Central memory CD4-positive, alpha-beta T cell (primary cell): ENCODE measurements at places on chromosomes 2 and 18.

DNA sequence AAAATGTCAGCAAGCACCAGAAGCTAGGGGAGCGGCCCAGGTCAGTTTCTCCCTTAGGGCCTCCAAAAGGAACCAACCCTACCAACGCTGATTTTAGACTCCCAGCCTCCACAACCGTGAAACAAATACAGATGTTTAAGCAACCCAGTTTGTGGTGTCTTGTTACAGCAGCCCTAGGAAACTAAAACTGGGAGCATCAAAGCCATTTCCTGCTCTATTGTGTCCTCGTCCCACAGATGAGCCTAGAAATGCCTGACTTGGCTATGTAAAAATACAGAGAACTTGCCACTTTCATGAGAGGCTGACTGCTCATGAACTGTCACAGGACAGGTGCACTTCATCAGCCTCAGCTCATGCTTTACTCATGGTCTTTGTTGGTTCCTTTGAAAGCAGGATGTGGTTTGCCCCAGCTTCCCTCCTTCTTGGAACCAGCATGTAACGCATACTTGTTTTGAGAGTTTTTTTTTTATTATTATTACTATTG is 97.6 kb upstream of the SLC39A10 start:
- DNase-seq: peak; percentile 90

GRCh38 chr2:61911510-61911909 is 6.0 kb downstream of the COMMD1 start:
- no peak for DNase-seq

DNA sequence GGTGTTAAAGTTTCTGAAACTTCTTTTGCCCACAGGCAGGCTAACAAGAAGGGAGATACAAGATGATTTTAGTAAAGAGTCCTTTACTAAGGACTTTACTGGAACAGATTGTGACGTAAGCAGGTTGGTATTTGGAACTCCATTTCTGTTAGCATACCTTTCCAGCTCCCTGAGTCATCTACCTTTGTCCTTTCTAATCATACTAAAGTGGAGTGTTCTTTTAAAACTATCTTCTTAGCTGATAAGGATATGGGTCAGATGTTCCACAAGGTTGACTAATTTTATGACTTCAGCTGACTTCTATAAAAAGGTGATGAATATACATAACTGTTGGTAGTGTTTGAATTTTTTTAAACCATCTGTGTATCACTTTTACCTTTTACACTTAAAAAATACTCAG is 21.1 kb downstream of the UGP2 start:
- DNase-seq: no peak

DNA sequence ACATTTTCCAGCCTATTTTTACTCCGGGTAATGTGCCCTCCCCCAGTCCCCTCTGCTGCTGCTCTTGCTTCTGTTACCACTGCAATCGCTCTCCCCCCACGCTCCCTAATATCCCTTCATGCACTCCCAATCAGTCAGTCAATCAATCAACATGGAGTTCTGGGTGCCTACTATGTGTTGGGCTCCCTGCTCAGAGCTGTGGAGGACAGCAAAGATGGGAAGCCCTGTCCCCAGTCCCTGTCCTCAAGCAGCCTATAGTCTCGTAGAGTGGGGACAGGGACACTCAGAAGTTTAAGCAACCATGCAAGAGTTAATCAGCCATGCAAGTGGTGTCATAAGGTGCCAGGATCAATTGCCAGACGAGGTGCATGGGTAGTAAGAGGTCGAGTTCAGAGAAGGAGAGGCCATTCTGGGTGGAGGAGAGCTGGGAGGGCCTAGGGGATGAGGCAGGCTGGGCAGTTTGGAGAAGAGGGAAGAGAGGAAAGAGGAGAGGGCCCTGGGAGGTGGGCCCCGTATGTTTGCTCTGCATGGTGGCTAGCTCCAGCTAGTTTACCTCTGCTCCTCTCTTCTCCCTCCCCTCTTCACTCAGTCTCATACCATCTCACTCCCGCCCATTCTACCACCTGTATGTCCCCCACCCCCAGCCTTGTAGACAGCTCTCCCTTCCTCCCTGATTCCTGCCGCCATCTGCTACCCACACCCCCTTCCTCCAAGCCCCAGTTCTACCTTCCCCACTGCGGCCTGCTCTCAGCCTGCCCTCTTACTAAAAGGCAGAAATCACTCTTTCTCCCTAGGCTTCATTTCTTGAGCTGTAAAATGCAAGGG is 3.9 kb downstream of the ASIC4 start:
- DNase-seq: no peak

GRCh38 chr2:218465987-218466633 is 47.2 kb downstream of the VIL1 start:
- peak; percentile 3 for DNase-seq

DNA sequence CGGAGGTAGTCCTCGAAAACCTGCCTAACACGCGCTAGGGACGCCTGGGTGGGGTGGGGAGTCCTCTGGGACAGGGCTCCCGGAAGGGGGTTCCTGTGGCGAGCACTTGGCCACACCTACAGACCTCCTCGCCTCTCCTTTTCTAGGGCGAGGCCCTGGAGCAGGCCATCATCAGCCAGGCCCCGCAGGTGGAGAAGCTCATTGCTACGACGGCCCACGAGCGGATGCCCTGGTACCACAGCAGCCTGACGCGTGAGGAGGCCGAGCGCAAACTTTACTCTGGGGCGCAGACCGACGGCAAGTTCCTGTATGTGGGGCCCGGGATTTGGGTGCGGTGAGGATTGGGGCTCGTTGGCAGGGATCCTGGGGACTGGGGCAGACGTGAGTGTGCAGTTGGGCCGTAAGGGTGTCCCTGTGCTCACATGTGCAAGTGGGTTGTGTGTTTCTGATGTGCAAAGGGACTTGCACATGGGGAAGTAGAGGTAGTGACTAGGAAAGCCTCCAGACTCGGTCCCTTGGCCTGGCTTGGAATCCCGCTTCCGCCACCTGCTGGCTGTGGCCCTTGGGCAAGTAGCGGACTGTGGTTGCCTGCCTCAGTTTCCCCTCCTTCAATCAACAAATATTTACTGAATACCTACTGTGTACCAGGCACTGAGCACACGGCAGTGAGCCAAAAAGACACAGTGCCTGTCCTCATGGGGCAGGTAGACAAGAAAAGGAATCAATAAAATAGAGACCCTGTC is 11.7 kb downstream of the ZAP70 start:
- no peak for DNase-seq

GRCh38 chr2:3638456-3638810 is 19.6 kb upstream of the ALLC start:
- no peak for DNase-seq

- DNase-seq: no peak
Measured at GRCh38 chr2:235864733-235865515, 303.3 kb downstream of the GBX2 start.

GRCh38 chr2:26562811-26563645 is 78.1 kb downstream of the CIB4 start:
- no peak for DNase-seq

GRCh38 chr2:58922245-58922644 is 681.1 kb upstream of the FANCL start:
- DNase-seq: no peak

DNA sequence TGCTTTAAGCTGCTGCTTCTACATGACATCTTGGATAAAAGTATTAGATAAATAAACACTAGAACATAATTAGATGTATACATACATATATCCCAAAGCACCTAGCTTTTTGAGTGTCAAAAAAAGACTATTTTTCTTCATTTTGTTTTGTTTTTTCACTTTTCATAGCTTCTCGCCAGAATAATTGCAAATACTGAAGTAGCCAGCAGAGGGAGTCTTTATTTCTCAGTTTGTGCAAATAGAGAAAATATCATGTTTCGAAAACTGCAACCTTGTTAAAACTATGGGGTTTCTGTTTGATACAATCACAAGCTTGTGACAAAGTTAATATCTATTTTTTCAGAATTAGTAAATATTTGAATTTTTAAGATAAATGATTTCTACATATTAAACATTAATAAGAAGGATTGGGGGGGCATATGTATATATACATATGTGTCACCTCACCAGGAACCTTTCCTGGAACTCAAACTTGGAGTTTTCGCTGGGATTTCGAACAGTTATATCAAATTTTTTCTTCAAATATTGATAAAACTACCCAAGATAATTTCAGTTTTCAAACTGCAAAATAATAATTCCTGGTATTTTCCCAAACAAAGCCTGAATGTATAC is 61.0 kb downstream of the GRB14 start:
- no peak for DNase-seq

DNA sequence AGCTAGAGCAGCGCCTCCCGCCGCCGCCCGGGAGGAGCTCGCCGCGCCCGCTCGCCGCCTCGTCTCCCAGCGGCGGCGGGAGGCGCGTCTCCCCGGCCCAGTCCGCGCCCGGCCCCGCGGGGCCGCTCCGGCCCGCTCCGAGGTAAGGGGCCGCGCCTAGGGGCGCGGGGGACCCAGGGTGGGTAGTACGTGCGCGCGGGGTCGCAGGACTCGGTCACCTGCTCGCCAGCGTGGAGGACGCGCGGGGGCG is 259 bp downstream of the NPAS2 start:
- no peak for DNase-seq

DNA sequence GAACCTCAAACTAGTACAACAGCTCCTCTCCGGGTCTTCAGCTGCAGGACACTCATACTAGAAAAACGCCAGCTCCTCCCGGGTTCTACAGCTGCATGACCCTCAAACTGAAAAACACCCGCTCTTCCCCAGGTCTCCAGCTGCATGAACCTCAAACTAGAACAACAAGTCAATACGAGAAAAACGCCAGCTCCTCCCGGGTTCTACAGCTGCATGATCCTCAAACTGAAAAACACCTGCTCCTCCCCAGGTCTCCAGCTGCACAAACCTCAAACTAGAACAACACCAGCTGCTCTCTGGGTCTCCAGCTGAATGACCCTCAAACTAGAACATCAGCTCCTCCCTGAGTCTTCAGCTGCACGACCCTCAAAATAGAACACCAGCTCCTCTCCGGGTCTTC is 315.0 kb upstream of the TFPI start:
- no peak for DNase-seq

DNA sequence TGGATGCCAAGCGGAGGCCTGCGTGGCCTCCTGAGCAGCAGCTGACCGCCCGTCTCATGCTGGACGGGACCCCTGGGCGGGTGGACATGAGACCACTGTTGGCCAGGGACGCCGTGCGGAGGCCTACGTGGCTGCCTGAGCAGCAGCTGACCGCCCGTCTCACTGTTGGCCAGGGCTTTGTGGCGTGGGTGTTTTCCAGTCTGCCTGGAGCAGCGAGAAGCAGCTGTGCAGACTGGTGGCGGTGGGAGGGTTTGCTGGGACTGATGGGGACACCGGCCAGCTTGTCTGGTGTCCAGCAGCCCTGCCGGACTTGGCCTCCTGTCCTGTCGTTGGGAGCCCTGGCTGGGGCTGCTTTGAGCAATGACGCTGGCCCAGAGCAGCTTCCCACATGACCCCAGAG is 5.8 kb upstream of the D2HGDH start:
- DNase-seq: no peak

- DNase-seq: no peak
Measured at GRCh38 chr18:56804395-56804794, 153.2 kb downstream of the WDR7 start.

DNA sequence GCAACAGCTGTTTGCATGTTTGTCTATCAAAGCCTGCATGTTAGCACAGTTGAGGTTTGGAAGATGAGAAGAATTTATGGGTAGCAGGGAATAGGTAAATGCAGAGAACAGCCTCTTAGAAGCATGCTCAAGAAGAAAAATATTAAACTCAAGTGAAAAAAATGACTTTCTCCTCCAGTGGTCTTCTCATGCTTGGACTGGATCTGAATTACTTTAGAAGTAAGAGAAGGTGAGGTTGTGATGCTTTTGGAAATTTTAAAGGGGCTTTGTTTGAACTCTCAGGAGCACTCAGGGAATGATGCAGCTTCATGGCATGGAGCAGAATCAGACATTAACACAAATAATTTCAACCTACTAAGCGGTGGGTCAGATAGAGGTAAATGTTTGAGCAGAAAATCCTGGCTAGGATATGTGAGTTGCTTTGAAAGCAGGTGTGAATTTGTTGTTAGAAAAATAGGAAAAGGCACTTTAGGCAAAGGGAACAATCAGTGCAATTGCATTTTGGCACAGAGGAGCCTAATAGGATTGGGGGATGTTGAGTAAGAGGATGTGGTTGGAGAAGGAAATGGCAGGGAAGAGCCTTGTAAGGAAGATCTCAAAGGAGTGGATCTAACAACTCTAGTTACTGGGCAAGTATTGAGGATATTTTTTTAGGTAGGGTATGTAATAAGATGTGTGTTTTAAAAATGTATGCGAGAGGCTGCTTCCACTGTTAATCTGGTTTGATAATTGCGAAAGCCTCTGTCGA is 76.3 kb downstream of the DDX1 start:
- no peak for DNase-seq

DNA sequence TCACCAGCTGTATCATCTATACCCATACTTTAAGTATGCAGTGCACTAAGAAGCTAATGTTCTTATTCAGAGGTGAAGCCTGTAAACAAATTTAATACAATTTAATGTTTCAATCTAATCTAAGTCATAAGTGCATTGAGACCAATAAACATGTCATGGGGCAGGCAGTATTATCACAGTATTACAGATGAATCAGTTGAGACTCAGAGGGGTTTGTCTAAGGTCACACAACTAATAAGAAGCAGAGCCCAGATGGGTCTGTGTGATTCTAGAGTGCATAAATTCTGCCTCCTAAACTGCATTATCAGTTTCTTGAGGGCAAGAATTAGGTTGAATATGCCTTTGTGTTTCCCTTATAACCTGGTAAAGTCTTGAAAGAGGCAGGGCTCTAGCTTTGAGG is 140.9 kb upstream of the RNF152 start:
- no peak for DNase-seq

DNA sequence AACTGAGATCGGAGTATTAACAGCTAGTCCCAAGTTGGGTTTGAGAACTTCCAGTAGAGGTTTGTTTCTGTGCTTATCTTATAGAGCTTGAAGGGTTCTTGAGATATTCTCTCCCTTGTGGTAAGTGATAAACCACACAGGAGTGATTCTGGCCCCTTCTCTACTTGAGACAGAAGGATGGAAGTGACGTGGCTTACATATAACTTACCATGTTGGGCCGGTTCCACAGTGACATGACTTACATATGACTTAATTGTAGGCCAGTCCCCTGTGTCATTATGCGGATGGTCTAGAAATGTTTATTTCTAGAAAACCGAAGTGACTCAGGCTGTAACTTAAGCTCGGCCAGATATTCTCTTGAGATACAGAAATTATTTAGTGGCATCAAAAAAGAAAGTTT is 62.7 kb downstream of the TRAPPC12 start:
- no peak for DNase-seq

DNA sequence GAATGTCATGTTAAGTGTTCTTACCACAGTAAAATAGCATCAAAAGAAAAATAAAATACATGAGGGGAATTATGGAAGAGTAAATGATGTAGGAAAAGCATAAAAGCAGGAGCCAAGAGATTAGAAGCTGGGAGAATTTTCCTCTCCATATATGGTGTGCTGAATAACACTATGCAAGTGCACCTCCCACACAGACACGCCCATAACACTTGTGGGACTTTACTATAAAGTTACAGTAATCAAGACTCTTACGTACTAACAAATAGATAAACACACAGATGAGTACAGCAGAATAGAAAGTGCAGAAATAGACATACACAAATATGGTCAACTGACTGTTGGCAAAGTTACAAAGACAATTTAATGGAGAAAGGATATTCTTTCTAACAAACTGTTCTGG is 16.0 kb upstream of the SPHKAP start:
- DNase-seq: no peak

- no peak for DNase-seq
Measured at GRCh38 chr2:58032764-58033080, 13.9 kb upstream of the VRK2 start.
